ENCODE measurements at places on chromosomes 7 and 10.

GRCh38 chr7:21029006-21029405, 242.3 kb upstream of the SP8 start:
- peak; percentile 18 for DNase-seq

- no peak for DNase-seq
Measured at GRCh38 chr10:77836299-77836820, 90.2 kb downstream of the DLG5 start.

GRCh38 chr7:117630501-117630900, 150.7 kb downstream of the CFTR start:
- no peak for DNase-seq

DNA sequence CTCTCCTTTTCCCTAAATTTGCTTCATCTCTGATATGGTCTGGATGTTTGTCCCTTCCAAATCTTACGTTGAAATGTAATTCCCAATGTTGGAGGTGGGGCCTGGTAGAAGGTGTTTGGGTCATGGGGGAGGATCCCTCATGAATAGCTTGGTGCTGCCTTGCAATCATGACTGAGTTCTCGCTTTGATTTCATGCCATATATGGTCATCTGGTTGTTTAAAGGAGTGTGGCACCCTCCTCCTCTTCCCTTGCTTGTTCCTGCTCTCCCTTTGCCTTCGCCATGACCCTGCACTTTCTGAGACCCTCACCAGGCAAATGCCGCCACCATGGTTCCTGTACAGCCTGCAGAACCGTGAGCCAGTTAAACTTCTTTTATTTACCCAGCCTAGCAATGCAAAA, 14.5 kb downstream of the NOBOX start:
- no peak for DNase-seq

DNA sequence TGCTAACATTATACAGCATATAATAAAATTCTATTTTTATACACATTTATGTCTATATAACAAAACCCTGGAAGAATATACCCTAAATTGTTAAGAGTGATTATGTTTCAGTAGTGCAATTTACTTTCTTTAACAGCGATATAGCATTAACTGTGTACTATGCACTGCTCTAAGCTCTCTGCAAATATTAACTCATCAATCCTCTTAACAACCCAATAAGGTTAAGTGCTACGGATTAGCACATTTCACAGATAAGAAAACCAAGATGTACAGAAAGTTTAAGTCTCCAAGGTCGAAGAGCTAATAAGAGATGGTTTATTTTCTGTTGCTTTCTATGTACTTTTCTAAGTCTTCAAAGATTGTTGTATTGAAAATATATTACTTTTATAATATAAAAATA, 95.8 kb downstream of the SEMA3C start:
- DNase-seq: no peak

GRCh38 chr10:93554760-93555432, 11.6 kb upstream of the FFAR4 start:
- peak; percentile 74 for DNase-seq

DNA sequence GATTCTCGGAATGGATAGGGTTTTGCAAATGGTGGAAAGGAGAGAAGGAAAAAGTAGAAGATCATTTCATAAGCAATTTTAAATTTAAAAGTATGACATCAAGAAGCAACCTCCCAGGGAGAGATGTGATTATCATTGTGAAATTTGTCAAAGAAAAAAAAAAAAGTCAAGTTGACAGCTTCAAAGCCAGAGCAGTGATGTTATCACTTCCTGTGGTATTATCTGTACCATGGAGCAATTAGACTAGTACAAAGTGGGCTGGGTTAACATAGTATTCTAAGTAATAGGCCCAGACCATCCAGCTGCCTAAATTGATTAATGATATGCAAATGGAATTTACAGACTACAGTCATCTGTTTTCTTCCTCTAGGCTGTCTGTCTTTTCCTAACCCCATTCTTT, 84.0 kb upstream of the NPY start:
- DNase-seq: no peak

DNA sequence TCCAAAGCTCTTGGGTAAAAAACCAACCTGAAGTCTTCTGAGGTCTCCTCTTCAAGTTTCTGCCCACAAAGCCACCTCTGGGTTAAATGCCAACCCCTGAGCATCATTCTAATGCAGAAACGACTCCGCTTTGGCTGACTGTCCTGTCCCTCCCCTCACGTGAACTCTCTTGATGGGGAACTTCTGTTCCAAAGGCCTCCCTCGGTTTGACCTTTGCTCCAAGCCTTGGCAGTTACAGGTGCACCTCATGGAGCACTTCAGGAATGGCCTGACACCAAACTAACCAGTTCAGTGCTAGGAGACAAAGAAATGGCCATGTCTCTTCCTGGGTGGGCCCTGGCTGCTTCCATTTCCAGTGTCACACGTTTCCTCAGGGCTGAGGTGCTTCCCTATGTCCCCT, 20.0 kb downstream of the CAMK2G start:
- DNase-seq: no peak

GRCh38 chr10:22133749-22134624, 83.8 kb downstream of the EBLN1 start:
- DNase-seq: no peak

- no peak for DNase-seq
Measured at GRCh38 chr7:133670250-133670649, 417.4 kb downstream of the EXOC4 start.

DNA sequence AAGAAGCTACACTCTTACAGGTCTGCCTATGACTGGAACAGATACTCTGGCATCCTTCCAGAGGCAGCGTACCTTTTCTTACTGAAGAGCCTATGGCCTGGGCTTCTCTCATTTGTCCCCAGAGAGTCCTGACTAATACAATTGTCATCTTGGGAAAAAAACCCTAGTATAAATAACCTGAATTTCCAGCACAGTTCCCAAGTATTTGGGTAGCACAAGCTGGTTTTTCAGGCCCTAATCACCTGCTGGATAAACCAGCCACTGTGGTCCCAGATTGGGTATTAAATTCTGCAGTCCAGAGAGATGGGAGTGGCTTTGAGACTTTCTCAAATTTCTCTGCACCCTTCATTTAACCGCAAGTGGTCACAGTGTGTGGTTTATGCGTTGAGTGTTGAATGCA, 186.8 kb upstream of the NEBL start:
- peak; percentile 1 for DNase-seq

DNA sequence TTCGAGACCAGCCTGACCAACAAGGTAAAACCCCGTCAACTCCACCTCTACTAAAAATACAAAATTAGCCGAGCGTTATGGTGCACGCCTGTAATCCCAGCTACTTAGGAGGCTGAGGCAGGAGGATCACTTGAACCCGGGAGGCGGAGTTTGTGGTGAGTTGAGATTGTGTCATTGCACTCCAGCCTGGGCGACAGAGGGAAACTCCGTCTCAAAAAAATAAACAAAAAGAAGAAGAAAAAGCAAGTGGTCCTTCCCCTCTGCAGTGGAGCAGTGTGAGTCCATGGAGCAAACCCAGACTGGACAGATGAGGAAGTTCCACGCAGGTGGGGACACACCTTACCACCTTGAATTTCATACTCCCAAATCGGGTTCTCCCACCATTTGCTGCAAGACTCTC, 13.1 kb upstream of the SERPINE1 start:
- no peak for DNase-seq

GRCh38 chr7:96023387-96023786, 251.0 kb downstream of the DYNC1I1 start:
- DNase-seq: no peak

DNA sequence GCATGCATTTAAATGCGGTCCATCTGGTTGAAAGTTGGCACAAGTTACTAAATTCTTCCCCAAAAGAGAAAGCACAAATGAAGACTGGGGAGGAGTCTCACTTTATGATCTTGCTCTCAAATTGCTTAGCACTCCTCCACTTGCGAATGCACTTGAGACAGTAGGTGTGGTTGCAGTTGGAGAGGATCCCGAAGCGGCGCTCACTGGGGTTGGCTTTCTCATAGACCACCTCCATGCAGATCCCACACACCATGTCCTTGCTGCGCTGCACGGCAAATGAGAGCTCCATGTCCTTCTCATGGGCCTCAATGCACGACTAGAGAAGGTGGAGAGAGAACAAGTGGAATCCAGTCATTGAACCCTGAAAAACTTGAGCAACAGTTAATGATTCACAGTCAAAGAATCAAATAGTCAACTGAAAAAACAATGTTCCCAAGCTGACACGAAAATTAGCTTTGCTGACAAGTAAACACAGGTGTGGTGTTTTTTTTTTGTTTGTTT, 22.7 kb downstream of the MKRN1 start:
- DNase-seq: no peak

GRCh38 chr7:137986252-137987017, 15.5 kb downstream of the CREB3L2 start:
- DNase-seq: no peak

GRCh38 chr10:119655566-119656001, 4.4 kb downstream of the BAG3 start:
- no peak for DNase-seq

GRCh38 chr10:22697800-22698199, 16.6 kb downstream of the PIP4K2A start:
- DNase-seq: no peak

DNA sequence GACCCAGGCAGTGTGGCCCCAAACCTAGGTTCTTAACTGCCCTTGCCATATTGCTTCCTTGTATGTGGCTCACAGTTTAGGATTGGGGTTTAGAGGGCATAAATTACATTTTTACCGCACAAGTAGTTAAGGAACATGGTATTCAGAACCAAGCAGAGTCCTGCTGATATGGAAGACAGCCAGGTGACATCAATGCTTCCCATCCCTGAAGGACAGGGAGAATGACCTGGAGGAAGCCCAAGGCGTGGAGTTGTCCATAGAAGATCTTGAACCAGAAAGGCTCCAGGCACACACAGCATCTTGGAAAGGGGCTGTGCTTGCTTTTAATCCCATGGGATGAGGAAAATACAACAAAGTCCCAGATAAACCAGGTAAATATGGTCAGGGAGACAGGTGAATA, 48.3 kb downstream of the ATXN7L1 start:
- no peak for DNase-seq

DNA sequence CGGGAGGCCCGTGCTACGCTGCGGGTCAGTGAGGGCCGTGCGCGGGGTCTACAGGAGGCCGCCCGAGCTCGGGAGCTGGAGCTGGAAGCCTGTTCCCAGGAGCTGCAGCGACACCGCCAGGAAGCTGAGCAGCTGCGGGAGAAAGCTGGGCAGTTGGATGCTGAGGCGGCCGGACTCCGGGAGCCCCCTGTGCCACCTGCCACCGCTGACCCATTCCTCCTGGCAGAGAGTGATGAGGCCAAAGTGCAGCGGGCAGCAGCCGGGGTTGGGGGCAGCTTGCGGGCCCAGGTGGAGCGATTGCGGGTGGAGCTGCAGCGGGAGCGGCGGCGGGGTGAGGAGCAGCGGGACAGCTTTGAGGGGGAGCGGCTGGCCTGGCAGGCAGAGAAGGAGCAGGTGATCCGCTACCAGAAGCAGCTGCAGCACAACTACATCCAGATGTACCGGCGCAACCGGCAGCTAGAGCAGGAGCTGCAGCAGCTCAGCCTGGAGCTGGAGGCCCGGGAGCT, 7.0 kb downstream of the LZTS2 start:
- DNase-seq: no peak

DNA sequence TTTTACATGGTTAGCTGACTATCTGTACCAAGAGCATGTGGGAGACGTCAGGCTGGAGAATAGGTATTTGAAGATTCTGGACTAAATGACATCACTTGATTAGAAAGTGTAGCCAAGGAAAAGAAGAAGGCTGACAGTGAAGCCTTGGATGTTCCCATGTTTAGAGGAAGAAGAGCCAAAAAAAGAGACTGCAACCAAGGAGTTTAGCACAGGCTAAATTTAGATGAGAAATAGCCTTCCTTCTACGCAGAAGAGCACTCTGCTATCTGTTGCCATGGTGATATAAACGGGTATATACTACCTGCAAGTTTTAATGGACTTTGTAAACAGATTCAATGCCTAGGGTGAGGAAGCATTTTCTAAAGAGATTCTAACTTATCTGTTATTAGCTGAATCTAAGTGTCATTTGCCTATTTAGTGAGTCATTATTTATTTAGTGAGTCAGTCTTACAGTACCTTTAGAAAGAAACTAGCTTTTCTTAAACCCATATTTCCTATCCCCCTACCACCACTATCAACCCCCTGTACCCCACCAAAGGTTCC, 69.8 kb downstream of the CDK6 start:
- peak; percentile 77 for DNase-seq

DNA sequence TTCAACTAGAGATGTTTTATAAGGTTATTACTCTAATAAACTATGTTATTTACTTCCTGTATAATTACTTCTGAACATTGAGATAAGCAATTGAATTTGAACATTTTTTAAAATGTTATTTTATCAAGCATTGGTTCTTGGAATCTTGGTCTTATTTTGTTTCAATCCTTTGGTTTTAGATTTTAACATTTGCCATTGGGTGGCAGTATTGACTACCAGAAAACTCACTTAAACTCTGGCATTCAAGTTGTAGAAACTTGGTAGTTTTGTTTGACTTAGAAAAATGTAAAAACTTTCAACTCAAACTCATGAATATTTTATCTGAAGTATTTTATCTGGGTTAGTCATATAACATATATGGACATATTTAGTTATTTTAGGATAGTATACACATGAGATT, 48.1 kb downstream of the ATRNL1 start:
- peak; percentile 44 for DNase-seq

- no peak for DNase-seq
Measured at GRCh38 chr10:84018826-84019225, 120.5 kb upstream of the GHITM start.

DNA sequence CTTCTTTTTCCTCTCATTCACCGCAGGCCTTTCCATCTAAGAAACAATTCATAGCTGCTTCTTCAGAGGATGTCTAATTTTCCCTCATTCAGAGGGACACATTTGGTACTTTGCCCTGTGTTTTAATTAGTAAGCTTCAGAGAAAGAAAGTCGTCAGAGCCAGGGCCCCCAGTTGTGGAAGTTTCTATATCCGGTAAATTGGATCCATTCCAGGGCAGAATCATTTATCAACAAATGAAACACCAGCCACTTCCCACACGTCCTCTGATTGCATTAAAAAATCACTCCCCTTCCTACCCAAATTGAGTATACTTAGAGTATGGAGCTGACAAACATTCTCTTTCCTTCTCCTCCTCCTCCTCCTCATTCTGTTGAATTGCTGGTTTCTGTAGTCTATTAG, 205.8 kb upstream of the HDAC9 start:
- no peak for DNase-seq

DNA sequence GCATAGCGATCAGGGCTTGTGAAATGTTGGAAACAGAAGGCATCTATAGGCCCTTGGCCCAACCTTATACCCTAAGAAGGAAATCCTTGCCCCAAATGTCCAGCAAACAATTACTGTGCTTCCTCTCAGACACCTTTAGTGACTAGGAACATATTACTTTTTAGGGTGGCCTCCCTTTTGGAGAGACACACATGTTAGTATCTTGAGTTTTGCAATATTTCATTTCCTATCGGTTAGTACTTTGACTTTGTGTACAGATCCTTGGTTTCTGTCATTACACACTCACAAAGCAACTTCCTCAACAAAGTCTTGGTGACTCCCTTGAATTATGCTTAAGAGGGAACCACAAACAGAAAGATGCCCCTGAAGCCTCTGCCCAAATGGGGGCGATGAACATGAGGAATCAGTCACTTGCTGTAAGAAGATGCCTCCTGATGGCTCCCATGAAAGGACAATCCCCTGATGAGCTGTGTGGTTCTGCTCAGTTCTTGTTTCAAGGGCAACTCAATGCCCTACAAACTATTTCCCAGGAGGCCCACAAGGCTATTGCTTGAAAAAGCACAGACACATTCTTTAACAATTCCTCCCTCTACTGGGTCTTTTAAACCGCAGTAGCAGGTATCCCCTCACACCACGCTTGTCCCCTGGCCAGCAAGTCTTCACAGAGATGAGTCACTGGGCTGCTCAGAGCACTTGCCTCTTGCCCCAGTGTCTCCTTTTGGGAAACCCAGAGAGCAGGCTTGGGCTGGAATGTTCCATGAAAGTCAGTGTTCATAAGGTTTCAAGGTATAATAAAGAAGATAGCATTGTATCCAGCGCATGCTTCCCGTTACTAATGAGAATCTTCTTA, 196.2 kb downstream of the FANK1 start:
- no peak for DNase-seq
